Esophagus mucosa (tissue), 1 donor: ENCODE measurements at places on chromosomes 3 and 15. TPM values are rescaled to one million over a fixed set of nuclear protein-coding genes. Genes with fewer than 3 reads are reported as not detected.

The A4GNT gene
- total RNA-seq = not detected

The LSMEM2 gene
- total RNA-seq = not detected

The CSPG5 gene
- total RNA-seq = 0.48 TPM

The SNURF gene
- total RNA-seq = 3.9 TPM

The EMC7 gene
- total RNA-seq = 41.5 TPM

The CNTN6 gene
- total RNA-seq = not detected

The SH2D7 gene
- total RNA-seq = not detected

GRCh38 chr15:51244423-51244869 is 94.0 kb downstream of the CYP19A1 start:
- no peak for ATAC-seq

GRCh38 chr3:77283108-77283507 is 243.2 kb downstream of the ROBO2 start:
- ATAC-seq = no peak

- no peak for ATAC-seq
Observed at GRCh38 chr3:23944007-23944783, 891 bp upstream of the NR1D2 start.

DNA sequence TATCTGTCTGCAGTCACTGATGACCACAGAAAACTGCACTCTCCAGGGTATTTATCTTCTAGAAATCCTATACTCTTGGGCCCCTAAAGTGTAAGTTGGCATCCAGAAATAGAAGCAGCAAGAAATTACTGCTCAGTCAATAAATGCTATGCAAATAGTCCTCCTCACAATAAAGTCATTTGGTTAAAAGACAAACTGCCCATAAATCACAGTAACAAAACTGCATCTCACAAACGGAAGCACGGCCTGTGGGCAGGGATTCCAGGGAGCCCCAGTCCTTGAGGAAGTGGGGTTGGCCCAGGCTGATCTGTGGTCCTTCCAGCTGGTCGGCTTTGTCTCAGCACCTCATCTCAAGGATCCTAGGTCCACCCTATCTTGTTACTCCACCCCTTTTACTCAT is 29.7 kb upstream of the SPATA12 start:
- no peak for ATAC-seq

GRCh38 chr3:104887069-104887468 is 479.6 kb upstream of the ALCAM start:
- no peak for ATAC-seq

- ATAC-seq = peak; percentile 47
Observed at GRCh38 chr3:112128843-112129727, 4.0 kb downstream of the GCSAM start.

DNA sequence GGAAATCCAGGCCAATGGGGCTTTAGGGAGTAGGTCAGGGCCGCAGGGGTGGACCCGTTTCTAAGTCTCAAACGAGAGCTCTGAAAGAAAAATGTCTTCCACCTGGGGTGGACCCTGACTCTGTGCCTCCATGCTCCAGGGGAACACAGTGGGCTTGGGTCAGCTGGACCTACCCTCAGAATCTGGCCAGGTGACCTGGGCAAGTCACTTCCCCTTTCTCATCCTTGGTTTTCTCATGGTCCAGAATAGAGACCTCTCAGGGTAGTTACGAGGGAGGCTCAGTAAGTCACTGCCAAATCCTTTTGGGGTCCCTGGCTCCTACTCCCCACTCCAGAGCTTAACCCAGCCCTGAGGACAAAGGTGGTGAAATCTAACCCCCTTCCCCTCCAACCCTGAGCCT is 25.8 kb downstream of the EFCAB12 start:
- no peak for ATAC-seq

GRCh38 chr3:105444725-105445124 is 78.0 kb downstream of the ALCAM start:
- no peak for ATAC-seq

DNA sequence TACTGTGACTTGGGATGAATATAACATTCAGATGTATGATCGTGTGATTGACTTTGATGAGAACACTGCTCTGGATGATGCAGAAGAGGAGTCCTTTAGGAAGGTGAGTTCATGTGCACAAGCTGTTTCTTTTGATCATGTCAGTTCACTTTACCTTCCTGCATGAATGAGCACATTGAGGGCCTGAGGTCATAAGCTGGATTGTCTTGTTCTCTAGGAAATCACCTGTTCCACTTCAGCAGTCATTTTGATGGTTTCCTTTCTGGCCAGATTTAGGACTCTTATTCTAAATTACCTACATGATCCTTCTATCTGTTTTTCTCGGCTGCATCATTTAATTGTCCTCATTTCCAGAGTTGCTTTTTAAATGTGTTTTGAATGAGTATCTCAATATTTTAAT is 4.1 kb downstream of the RCN2 start:
- no peak for ATAC-seq

DNA sequence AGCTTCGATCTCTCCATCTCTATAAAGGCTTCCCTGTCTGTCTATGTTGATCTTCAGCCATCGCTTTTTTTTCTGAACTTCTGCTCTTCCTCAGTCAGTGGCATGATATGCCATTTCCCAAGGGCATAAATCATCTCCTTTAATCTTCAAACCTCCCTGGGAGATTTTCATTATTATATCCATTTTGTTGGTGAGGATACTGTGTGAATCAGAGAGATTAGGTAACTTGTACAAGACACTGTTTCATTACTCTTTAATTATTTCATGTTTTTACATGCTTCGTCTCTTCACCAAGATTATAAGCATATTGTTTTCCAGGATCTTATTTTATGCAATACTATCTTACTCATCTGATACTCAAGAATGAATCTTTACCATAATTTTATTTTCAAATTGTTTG is 124.8 kb upstream of the ATP11B start:
- ATAC-seq = peak; percentile 83

- ATAC-seq = peak; percentile 83
Observed at GRCh38 chr3:195030791-195031321, 240.1 kb downstream of the XXYLT1 start.

DNA sequence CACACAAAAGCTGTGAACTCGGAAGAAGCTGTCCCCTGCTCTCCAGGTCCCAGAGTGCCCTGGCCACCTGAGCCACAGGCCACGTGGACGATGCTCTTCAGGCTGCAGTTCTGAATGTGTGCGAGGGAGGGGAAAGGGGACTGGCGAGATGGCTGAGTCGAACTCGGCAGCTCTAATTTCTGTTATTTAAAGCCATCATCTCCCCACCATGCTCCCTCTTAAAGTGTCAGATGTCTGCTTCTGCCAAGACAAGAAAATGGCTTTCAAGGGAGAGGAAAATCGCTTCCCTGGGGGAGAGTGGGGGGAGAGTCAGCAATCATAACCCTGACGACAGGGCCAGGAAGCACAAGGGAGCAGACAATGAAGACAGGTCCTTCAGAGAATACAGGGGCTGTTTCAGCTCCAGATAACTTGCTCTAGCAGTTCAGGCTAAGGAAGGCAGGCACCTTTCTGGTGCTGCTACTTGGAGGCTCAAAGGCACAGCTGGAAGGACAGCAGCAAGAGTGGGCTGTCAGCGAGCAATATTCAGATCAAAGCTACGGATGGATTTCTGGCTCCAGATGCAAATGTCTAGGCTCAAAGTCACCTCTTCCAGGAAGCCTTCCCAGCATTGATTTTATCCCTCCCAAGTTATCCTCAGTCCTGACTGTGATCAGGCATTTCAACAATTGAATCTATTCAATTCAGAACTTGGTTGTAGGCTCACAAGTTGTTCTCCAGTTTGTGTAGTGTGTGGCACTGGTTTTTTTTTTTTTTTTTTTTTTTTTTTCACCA is 15.5 kb upstream of the CCDC33 start:
- ATAC-seq = no peak

DNA sequence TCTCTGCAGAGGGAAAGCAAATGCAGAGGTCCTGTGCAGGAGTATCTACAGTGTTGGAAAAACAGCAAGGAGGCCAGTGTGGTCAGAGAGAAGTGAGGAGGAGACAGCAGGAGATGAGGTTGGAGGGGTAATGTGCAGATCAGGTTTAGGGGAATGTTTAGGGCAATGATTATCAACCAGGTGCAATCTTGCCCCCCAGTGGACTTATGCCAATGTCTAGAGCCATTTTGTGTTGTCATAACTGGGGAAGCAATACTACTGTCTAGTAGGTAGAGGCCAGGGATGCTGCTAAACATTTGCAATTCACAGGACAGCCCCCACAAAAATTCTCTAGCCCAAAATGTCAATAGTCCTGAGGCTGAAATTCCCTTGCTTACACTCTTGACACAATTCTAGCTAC is 13.1 kb downstream of the CCDC191 start:
- ATAC-seq = no peak

- peak; percentile 50 for ATAC-seq
Observed at GRCh38 chr15:76577879-76578512, 241.4 kb downstream of the ISL2 start.

DNA sequence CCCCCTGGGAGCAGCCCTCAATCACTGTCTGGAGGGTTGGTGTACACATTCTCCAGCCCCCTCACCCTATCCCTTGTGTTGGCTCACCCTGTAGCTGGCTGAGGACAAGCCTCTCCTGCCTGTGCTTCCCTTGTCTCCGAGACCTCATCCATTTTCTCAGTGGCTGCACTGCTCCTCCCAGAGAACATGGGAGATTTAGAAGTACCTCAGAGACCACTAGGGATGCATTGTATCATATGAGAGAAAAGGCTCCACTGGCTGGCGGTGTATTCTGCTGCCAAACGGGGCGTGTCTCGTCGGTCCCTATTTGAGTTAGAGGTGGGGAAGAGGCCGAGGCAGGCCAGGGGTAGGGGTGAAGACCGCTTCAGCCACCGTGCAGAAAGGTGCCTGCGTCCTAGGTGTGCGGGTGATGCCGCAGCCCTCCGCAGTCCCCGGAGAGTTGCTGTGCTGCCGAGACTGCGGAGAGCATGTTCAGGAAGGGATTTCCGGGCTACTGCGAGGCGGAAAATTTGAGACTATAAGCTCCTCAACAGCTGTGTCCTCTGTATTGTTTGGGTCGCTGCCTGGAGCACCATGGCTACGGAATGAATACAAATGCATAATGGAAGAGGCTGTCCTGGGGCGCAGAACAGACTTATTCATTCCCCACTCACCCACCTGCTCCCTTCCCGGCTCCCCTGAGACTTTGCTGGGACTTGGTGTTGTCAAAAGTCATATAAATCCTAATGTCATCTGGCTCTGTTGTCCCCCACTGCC is 43.8 kb downstream of the SPSB4 start:
- ATAC-seq = peak; percentile 34

DNA sequence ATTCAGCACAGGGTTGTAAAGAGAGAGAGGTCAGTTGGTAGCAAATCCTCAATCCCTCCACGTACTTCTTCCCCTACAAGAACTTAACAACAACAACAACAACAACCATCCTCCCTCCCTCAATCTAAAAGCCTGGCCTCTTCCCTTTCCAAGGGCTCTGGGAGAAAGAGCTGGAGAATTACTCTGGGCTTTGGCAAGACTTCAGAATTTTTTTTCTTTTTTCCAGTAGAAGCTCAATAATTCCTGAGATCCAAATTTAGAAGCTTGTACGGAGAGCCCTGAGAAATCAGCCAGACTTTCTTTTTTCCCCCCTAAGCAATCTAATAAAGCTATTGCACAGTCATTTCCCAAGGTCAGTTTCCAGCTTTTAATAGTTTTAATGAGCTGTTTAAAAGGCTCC is 95.8 kb upstream of the CACNA2D3 start:
- ATAC-seq = no peak

GRCh38 chr15:64634027-64634426 is 141.4 kb downstream of the RBPMS2 start:
- no peak for ATAC-seq

DNA sequence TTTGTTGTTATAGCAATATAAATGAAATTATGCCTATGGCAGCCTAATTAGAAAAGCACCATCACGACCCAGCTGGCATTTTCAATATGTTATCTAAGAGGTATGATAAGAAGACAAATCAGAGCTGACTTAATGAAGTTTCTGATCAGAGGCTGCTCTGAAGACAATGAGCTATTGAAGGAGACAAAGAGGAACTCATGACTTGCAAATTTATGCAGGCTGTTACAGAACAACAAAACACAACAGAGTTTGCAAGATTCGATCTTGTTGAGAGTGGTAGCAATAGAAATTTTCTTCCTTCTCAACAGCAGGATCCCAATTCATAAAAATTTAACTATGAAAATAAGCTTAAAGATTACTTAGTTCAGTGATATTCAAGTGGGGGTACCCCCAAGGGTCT is 7.7 kb downstream of the CCDC54 start:
- ATAC-seq = no peak

DNA sequence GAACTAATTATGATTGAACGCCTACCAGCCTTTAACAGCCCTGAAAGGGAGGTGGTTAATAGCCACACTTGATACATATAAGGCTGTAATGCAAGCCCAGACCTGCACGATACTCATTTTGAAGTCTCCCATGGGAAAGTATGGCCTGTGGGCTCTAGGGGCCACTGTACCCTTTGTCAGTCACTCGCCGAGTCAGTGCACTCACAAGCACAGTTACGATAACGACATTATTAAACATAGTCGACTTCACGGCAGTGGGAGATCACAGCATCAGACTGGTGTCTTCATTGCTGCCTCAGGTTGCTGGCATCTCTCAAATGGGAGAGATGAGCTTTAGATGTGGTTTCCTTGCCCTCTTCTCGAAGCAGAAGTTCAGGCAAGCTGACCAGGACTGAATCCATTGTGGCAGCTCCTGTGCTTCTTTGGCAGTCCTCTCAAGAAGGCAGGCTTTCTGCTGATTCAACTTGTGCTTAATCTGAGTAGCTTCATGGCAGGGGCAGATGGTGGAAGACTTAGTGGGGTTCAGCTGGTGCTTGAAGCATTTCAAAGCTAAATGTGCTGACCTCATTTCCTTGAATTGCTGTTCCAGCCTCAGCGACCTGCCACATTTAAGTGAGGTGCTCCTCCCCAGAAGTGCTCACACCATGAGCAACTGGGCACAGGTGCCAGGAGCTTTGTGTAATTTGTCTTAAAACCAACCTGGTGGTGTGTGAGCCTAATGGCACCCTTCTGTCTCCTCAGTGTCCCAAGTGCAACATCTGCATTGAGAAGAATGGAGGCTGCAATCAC is 15.8 kb upstream of the P4HTM start:
- ATAC-seq = no peak

DNA sequence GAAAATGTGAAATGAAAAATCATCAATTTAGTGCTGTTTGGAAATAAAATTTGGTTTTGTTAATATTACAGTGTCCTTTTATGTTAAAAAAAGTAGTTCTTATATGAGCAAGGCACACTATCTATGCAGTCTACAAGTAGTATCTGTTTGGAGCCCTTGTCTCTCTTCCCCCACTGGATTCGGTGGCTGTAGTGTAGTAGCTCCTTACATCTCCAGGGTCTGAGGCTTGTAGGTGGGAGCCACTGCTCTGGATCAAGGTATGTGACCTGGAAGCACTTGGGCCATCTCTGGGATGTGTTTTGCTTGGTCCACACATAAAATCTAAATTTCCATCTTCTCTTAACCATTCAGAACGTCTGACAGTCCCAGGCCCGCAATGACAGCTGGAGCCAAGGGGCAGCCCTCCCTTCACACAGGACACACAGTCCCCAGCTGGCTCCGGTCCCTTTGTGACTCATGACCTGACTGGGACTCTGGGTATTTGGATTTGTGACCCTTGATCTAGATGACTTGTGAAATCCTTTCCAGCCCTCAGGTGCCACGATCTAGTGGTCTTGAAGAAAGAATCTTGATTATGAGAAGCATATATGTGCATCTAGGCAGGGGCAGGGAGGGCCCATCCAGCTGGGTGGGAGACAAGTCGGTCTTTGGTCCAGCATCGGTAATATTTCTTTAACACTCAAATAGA is 80.0 kb downstream of the USP13 start:
- no peak for ATAC-seq

- peak; percentile 46 for ATAC-seq
Observed at GRCh38 chr15:58212909-58213526, 74.8 kb downstream of the AQP9 start.
